ENCODE measurements at places on chromosomes 1 and 21. TPM values are rescaled to one million over a fixed set of nuclear protein-coding genes. Genes with fewer than 3 reads are reported as not detected.

ANKRD34A gene
- 0.71 TPM for total RNA-seq

DYRK3 gene
- total RNA-seq, result 6.3 TPM

SLC35F3 gene
- total RNA-seq, result not detected

OVAAL gene
- not detected for total RNA-seq

DNA sequence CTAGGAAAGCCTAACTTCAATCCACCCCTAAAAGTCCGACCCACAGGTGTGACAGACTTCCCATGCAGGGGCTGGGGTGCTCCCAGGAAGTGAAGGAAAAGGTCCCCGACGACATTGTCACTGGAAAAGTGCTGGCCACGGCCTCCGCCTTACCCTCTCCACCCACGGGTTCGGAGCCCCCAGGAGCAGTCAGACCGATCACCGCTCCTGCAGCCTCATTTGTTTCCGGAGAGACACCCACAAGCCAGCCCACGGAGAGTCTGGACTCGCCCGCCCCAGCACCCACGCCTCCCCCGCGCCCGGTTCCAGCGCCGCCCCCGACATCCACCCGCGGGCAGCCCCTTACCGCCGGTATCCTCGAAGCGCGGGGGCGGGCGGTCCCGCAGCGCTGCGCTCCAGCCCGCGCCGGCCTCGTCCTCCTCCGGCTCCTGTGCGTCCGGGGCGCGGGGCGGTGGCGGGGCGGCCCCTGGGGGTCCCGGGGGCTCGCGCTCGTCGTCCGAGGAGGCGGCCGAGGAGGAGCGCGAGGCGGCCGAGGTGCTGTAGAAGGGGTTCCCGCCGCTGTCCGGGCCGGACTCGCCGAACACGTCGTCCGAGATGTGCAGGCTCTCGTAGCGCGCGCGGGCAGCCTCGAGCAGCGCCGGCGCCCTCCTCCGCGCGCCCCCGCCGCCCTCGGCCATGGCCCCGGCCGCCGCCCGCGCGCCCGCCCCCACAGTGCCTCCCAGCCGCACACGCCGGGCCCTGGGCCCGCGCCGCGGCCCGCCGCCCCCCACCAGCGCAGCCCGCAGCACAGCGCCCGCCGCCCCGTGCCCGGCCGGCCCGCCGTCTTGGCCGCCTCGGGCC lies 660 bp downstream of the PGBD5 start:
- no peak for DNase-seq
- H3K4me1 ChIP-seq, result peaks cover 11% of the 10 kb centered on the region
- H3K4me3 ChIP-seq, result no peak overlapping the region
- no peak overlapping the region for H3K27ac ChIP-seq
- peaks cover 62% of the 10 kb centered on the region for H3K27me3 ChIP-seq

Data from sigmoid colon (tissue), 7 donors.